ENCODE measurements at places on chromosomes 12 and 14.

DNA sequence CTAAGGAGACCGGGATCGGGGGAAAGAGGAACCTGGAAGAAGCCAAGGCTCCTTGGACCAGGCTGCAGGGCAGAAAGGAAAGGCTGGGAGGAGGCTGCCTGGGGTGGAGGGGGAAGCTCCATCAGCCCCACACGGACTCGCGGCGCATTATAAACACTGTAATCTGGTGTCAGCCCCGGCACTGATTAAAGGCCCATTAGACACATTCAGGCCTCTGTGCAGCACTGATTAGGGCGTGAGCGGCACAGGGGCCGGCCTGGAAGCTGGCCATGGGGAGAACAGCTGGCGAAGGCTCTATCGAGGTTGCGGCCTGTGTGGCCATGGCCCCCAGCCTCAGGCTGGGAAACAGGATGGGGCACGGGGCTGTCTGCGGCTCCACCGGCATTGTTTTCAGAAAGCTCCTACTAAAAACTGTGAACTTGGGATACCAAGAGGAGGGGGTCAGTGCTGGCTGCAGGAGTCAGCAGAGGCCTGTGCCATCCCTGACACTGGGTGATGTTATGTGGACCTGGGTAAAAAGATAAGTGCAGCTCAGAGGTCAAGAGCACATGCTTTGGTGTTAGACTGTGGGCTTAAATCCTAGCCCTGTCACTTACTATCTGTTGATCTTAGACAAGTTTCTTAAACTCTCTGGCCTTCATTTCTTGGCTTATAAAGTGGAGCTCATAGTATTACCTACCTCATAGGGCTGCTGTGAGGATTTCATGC, 10.6 kb downstream of the ACVRL1 start:
- DNase-seq, result no peak

DNA sequence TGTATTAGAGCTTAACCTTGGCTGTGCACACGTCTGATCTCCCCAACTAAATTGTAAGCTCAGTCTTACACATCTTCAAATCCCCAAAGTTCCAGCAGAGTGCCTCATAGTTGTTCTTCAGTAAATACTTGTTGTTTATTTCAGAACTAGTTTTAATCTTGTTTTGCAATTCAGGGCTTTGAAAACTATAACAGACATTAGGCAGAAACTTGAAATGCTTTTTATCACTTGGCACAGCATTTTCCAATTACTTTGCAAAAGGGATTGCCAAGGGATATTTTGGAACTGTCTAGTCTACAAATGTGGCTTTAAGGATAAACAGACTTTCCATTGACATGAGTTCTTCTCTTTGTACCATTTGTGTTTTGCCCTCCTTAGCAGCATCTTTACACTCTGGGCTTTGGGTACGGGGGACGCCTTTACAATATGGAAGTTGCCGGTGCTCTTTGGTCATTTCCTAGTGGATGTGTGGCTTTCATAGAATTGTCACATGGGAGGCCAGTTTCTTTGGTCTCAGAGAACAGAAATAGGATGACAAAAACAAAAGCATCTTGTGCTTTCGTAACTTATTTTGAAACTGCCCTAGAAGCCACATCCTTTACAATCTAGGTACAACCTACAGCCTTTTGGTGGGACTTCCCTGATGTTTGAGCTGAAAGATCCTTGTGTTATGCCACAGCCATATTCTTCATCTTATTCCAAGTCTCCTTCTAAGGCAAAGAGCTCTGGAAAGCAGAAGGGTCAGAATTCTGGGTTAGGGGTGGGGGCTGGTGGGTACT, 96.9 kb downstream of the NPAS3 start:
- DNase-seq, result no peak

DNA sequence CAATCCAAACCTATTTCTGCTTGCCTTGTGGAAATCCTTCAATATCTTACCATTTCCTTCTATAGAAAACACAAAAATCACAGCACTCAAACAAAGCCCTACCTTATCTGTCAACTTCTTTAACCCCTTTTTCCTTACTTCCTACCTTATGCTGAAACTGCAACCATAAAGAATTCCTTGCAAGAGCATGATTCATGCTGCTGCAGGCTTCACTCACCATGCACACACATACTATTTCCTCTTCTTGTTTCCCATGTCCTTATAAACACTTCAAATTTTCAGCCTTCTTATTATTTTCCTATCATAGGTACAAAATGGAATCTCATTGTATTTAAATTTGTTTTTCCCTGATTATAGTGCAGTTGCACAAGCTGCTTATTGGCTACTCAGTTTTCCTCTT, 23.3 kb downstream of the LMNTD1 start:
- DNase-seq, result no peak

GRCh38 chr14:54554401-54554800, 12.5 kb upstream of the SAMD4A start:
- no peak for DNase-seq

DNA sequence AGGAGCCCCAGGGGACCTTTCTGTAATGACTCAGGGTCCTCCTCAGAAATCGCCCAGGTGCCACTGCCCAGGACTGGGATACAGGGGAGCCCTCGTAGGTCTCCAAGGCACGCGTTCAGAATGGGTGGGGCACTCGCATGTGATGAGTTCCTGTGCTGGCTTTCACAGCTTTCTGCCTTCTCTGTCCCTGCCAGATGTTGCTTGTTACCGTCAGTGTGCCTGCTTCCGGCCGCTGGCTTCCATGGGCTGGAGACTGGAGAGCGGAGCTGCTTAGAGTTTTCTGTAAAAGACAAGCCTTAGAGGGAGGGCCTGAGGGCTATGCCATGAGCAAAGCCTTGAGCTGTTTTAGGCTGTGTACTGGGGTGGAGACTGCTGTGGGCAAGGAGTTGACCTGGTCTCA, 75.0 kb upstream of the SLC24A4 start:
- no peak for DNase-seq

- DNase-seq, result no peak
These were observed 54.4 kb upstream of the BMP4 start for GRCh38 chr14:54010981-54011380.

- DNase-seq, result no peak
These were observed 27.2 kb downstream of the SPX start for GRCh38 chr12:21553329-21553675.

GRCh38 chr14:70702161-70702560, 60.4 kb downstream of the TTC9 start:
- DNase-seq, result no peak

GRCh38 chr12:64670919-64671639, 60.8 kb downstream of the RASSF3 start:
- no peak for DNase-seq

DNA sequence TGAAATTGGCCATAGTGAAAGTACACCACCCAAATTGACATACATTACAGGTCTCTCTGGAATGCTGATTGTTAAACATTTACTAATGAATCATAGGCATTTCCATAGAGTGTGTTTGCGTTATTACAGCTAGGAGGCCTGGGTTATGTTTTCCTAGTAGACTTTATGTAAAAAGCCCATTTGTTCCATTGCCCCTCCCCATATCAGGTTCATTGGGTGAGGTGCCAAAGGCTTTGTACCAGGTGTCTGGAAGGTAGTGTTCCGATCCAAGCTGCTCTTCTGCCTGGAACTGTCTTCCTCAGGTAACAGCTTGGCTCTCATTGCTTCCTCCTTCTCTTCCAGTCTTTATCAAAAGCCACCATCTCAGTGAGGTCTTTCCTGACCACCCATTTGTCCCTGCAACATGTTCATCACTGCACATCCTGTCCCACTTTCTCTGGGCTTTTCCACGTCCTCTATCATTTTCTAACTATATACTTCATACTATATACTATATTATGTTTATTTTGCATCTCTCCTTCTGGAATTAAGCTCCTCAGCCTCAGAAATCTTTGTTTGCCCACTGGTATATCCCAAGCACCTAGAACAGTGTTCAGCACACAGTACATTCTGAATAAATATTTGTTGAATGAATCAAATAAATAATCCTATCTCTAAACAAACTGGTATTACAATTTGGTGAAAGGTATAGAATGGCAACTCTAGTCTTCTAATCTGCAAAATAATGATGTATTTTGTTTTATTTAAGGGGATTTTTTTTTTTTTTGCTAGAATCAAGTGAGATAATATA, 252.3 kb downstream of the KTN1 start:
- no peak for DNase-seq

GRCh38 chr12:49260166-49260565, 4.7 kb upstream of the TUBA1C start:
- no peak for DNase-seq

DNA sequence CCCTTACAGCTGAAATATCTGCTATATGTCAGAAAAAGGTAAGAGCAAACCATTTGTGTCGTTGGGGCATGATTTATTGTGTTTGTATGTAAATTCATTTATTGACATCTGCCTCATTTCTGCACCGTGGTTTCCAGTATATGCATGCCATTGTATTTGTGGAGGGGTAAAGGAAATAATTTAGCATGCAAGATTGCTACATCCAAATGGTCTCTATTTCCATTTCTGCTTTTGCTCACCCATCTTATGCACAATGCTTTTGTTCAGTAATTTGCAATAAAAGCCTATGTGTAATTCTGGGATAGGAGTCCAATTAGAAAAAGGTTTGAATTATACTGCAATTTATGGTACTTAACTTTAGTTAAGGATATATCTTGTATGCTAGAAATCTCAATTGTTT, 101.8 kb downstream of the UNC79 start:
- DNase-seq, result no peak

DNA sequence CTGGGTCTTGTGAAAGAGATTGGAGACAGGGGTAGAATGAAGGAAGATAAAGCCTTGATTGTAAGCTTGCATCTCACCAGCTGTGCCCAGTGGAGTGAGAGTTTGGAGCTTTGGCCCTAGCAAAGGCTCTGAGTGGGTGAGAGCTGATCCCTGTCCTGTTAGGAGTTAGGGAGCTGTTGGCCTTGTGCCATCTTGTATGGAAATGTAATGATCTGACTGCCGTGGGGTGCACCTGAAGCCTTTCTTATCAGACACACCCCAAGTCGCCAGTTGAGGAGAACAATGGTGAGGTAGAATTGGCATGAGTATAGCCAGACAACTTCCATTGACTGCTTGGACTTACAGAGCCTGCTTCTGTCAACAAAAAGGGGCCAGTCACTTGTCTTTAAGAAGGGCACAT, 130.1 kb downstream of the PRKCH start:
- DNase-seq, result no peak

- DNase-seq, result peak; percentile 27
These were observed 210.9 kb downstream of the MED13L start for GRCh38 chr12:116066381-116067230.

- DNase-seq, result no peak
These were observed 269.9 kb upstream of the SFSWAP start for GRCh38 chr12:131441060-131441396.

DNA sequence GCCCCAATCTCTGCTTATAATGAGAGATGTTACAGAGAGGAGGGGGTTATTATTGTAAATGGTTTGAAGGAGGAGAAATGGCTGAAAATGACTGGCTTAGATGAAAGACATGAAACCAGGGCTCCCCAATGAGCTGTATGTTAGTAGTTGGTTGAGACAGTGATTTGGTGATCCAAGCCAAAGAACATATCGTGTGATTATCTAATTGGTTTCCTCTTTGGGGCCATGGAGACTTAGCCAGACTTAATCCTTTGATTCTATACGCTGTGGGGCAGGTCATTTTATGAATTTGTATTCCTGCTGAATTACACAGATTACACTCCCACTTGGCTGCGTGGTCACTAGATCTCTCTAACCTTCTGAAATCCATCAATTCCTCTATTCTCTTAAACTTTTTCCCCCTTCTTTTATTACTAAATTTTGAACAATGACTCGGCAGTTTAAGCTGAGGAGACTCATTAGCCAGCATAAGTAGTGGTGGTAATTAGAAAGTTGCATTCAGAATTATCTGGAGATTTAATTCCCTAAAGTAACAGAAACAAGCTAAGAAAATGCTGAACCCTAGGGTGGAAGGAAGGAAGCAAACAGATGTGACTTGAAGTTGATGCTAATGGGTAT, 5.3 kb downstream of the TTC8 start:
- DNase-seq, result no peak

GRCh38 chr12:1093166-1093751, 102.2 kb downstream of the ERC1 start:
- DNase-seq, result no peak

DNA sequence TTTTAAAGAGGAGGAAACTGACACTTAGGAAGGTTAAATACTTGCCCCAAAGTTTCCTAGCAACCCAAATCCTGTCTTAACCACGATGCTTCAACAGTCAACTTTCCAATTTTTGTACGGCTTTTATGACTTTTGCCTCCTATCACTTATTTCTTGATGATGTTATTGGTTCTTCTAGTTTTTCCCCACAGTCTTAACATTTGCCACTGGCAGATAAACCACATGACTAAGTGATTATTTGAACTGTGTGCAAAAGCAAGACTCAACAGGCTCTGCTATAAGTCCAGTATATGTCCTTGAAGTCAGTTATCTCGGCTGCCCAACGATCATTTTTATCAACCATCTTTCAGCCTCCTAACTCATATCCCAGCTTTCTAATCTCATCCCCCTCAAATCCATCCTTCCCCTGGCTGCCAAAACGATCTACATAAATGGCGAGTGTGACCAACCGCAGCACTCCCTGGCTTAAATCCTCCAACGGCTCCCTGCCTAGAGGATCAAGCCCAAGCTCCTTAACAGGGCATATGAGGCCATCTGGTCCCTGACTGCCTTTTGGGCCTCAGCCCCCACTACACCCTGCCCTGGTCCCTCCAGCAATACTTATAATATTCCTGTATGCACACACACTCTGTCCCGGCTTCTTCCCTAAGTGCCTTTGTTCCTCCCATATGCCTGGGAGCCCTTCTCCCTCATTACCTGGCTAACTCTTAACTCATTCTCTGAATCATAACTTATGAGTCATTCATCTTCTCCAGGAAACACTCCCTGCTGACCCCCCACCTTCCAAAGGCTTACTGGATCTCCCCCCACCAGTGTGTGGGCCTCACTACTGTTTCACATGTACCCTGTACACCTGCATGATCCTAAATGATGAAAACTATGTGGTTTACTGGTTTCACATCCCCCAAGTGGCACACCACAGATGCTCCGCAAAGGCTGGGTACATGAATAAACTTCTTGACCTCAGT, 8.8 kb downstream of the VPS37B start:
- DNase-seq, result no peak

- DNase-seq, result no peak
These were observed 1761.3 kb upstream of the SEL1L start for GRCh38 chr14:83294941-83295340.

DNA sequence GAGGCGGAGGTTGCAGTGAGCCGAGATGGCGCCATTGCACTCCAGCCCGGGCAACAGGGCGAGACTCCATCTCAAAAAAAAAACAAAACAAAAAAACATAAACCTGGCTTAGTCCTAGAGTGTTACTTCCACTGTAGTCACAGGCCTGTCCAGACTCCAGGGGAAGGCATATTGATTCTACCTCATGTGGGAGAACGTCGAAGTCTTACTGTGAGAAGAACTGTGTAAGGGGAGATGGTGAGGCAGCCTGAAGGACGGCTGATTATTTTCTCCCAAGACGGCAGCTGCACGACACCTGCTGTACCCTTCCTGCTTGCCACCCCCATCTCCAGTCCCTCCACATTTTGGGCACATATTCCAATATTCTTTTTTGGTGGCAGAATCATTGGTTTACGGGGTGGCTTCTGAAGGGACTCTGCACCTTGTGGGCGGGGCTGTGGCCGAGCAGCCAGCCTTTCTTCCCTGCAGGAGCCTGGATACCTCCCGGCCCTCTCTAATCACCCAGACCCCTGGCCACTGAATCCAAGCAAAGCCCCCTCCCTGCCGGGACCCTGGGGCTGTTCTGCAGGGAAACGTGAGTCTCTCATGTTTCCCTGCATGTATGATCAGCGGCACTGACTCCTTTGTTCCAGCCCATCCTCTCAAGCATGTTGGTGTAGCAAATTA, 12.2 kb upstream of the KLC1 start:
- DNase-seq, result no peak

Measured in stimulated activated CD4-positive, alpha-beta T cell treated with anti-CD3 and anti-CD28 coated beads, Interleukin-15, amount 100 ng/mL, for 1 hour (primary cell).